ENCODE measurements at places on chromosomes 2 and 18. TPM values are rescaled to one million over a fixed set of nuclear protein-coding genes. Genes with fewer than 3 reads are reported as not detected.

AMER3 gene
- 0.11 TPM for polyA plus RNA-seq

PRKAG3 gene
- not detected for polyA plus RNA-seq

GULP1 gene
- polyA plus RNA-seq: 63.6 TPM

SULT1C4 gene
- 48.1 TPM for polyA plus RNA-seq

RBKS gene
- 8.3 TPM for polyA plus RNA-seq

KIF5C gene
- polyA plus RNA-seq: 7.8 TPM

NGEF gene
- polyA plus RNA-seq: 2.0 TPM

KLHL30 gene
- polyA plus RNA-seq: 0.17 TPM

FRZB gene
- polyA plus RNA-seq: 17.7 TPM

LINC00305 gene
- polyA plus RNA-seq: 5.2 TPM
